ENCODE measurements at places on chromosomes 5 and 9.
A peak's percentile ranks its signal among the peaks of the same experiment; 100 is the strongest.

GRCh38 chr9:129126749-129127618 lies 15.8 kb downstream of the PTPA start:
- DNase-seq = no peak

- no peak for DNase-seq
Measured at GRCh38 chr9:135512904-135513303, 8.3 kb upstream of the LCN1 start.

GRCh38 chr5:151257731-151258181 lies 4.8 kb downstream of the GM2A start:
- no peak for DNase-seq

- no peak for DNase-seq
Measured at GRCh38 chr9:77953590-77953989, 78.0 kb downstream of the GNAQ start.

DNA sequence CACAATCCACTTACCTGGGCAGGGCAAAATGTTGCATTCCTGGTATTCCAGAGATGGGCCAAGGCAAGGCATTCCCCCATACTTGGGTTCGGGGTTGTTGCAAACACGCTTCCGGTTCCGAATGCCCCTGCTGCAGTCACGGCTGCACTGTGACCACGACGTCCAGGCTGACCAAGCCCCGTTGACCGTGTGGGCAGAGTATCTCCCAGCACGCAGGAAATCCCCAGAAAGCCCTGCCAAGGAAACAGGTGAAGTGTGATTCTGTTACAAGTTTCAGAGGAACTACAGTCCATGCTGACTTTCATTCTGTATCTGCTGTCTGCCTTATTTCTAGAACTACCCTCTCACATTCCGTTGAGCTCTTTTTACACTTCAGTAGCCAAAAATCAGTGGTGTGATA lies 483.0 kb downstream of the SEMA5A start:
- no peak for DNase-seq

- DNase-seq = no peak
Measured at GRCh38 chr5:1470762-1471211, 25.5 kb upstream of the SLC6A3 start.

DNA sequence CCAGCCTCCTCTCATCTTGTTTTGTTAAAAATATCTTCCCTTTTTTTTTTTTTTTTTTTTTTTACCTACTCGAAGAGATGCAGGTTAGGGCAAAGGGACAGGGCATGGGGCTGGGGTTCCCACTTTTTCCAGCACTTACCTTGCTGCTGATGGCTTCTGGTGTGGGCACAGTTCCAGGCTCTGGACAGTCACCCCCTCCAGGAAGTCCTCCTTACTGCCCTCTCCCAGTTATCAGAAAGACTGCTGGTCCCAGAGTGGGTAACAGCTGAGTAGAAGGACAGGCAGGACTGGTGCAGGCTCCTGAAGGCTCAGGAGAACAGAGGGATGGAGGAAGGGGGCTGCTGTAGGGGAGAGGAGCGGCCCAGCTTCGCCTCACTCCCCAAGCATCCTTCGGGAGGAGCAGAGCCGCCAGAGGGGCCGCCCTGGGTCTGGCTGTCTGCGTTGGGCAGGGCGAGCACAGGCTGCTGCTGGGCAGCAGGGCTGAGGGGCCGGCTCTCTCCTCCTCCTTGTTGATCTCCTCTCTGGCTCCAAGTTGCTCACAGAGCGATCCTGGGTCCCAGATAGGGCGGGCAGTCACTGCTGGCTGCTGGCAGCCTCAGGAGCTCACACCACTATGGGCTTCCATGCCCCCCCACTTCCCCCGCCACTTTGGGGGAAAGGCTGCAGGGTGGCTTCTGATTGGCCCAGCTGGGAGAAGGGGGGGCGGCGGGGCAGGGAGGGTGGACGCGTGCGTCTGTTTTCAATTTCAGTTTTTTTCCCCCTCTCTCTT lies at the start of gene PDGFRB:
PDGFRB (minus strand) TSS at position 588 of the 769 bp plus-strand sequence. CDS start 18,798 bp downstream, outside the sequence.
- DNase-seq = peak; percentile 60

- no peak for DNase-seq
Measured at GRCh38 chr5:153573326-153574033, 83.0 kb downstream of the GRIA1 start.

- DNase-seq = no peak
Measured at GRCh38 chr9:108017671-108018070, 528.1 kb upstream of the KLF4 start.

- no peak for DNase-seq
Measured at GRCh38 chr5:138274189-138274853, at the start of gene GFRA3. Gene GFRA3, minus strand, starts transcription at chr5:138274621. Its CDS starts 197 bp downstream, at chr5:138274424.

- no peak for DNase-seq
Measured at GRCh38 chr9:34139477-34140146, 13.1 kb upstream of the DCAF12 start.

- DNase-seq = no peak
Measured at GRCh38 chr5:156838961-156839360, 11.1 kb upstream of the PPP1R2B start.

- DNase-seq = no peak
Measured at GRCh38 chr5:160793530-160793899, 58.5 kb downstream of the ATP10B start.

DNA sequence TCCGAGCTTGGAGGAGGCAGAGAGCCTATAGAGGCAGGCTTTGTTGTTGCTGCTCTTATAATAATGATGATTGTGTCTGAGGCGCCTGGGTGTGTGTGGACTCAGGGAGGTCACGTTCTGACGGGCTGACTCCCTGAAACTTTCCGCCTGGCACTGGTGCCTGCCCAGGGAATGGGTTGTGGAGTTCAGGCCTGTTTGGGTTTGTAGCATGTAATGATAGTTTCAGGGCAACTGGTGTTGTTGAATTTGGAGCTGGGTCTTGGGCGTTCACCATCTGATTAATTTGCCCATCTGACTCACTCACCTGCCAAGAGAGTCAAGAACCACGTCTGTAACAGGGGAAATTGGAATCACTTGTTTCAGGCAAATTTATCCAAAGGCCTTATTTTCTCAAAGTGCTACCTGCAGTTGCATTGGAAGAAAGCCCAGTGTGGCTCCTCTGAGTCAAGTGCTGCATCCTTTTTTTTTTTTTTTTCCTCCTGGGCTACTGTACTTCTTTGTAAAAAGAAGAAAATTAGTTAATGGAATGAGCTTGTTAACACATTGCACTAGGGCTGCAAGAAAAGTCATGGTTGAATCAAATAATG lies 386.5 kb downstream of the GADD45G start:
- DNase-seq = no peak

GRCh38 chr5:103466495-103466894 lies 96.1 kb downstream of the NUDT12 start:
- DNase-seq = no peak

GRCh38 chr5:19488786-19489185 lies 499.2 kb downstream of the CDH18 start:
- DNase-seq = no peak

GRCh38 chr5:36724467-36725332 lies 118.3 kb downstream of the SLC1A3 start:
- no peak for DNase-seq

- DNase-seq = no peak
Measured at GRCh38 chr9:115414561-115414960, 296.6 kb upstream of the TNC start.

DNA sequence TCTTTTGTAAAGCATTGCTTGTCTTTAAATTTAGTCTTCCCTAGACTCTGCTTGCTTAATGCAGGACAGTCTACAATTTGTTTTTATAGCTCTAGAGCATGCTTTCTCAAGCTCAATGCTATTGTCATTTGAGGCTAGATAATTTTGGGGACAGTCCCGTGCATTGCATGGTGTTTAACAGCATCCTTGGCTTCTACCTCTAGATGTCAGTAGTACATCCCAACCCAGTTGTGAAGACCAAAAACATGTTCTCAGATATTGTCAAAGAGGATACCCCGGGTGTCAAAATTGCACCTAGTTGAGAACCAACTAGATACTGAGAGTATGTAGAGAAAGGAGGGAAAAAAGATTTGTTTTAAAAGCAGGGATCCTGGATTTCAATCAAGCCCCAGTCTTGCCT lies 277.5 kb downstream of the CEMIP2 start:
- DNase-seq = no peak

DNA sequence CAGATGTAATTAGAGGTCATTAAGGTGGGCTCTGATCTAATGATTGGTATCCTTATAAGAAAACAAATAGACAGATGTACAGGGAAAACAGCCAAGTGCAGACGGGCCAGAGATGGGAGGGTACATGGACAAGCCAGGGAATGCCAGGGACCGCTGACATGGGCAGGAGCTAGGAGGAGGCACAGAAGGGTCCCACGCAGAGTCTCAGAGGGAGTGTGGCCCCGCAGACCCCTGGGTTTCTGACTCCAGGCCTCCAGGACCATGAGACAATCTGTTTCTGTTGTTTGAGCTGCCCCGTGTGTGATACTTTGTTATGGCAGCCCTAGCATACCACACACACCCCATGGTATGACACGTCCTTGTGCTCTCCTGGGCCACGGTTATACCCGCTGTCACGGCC lies 29.1 kb downstream of the GADD45G start:
- no peak for DNase-seq

DNA sequence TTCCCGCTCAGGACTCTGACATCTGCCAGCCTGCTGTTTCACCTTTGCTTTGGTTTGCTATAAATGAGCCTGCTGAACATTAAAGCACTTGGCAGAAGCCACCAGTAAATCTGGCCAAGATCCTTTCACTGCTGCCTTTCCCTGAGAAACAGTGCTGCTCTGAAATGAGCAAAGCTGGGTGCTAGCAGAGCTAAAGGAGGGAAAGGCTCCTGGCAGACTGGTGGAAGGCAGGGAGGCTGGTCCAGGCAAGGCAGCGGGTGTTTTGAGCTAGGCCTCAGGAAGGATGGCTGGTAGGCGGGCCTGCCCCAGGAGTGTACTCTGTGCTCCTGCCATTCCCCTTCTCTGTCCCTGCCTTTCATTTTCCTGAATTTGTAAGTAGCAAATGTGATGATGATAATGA lies 52.5 kb upstream of the PTGS1 start:
- no peak for DNase-seq

All from stimulated activated effector memory CD8-positive, alpha-beta T cell treated with anti-CD3 and anti-CD28 coated beads, Interleukin-12 subunit alpha, Interleukin-12 subunit beta, amount 100 ng/mL, for 72 hours (primary cell).